ENCODE measurements at places on chromosomes 2 and 18.

GRCh38 chr2:2464643-2465042 lies 133.6 kb upstream of the MYT1L start:
- DNase-seq, result no peak

- no peak for DNase-seq
Observed at GRCh38 chr2:95314964-95315611, 17.9 kb downstream of the KCNIP3 start.

- no peak for DNase-seq
Observed at GRCh38 chr2:47598476-47598875, 184.5 kb upstream of the MSH6 start.

DNA sequence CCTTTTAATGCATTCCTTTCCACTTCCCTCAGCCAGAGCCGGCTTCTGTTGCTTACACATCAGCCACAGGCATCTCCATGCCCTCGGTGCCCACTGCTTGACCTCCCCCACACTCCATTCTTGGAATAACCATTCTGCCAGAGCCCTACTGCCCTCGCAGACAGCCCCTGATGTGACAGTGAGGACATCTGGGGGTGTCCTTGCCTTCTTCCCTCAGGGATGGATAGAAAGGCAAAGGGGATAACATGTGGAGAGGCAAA lies 6.4 kb upstream of the NPPC start:
- no peak for DNase-seq

DNA sequence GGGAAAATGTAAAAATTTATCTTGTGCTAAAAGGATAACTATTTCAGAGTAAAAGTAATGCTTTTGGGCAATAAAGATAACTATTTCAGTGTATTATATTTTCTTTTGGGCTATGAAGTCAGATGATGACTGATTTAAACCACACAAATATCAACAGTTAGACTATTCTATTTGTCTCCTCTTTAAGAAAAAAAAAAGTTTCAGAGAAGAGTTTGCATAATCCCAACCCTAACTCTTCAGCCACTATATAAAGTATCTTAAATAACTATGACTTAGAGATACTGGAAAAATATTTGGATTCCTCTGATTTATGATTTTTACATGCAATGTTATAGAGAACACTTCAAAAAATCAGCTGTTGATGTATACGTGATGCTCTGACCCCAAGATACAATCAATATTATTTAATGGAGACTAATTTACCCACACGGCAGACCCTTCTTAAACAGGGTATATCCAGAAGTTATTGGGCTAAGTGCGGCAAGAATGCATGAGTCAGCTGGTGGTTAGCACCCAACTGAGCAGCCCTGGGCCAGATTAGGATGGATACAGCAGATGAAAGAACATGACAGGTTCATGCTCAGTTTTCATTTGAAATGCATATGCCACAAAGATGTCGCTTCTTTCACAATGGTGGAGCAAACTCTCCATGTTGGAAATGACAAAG lies 279.0 kb downstream of the AFF3 start:
- no peak for DNase-seq

GRCh38 chr18:22632191-22632590 lies 214.5 kb upstream of the CTAGE1 start:
- DNase-seq, result no peak

- DNase-seq, result no peak
Observed at GRCh38 chr2:230137902-230138539, 69.3 kb upstream of the SLC16A14 start.

DNA sequence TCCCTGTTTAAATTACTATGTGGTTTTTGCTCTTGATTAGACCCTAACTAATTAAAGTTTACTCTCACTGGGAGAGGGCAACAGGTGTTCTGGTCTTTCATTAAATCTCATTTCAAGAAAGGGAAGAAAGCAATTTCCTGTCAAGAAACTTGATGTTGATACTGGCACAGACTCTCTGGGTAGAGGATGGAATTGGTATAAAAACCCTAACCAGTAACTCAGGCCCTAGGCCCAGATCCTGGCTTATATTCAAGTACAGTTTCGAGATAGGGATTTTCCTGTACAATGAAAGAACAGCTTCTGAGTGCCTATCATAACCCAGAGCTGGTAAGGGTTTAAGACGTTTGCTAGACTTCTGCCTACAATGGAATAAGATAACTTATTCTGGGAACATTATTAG lies 61.6 kb upstream of the ACYP2 start:
- DNase-seq, result no peak

GRCh38 chr2:206000776-206001175 lies 85.2 kb downstream of the INO80D start:
- DNase-seq, result no peak

DNA sequence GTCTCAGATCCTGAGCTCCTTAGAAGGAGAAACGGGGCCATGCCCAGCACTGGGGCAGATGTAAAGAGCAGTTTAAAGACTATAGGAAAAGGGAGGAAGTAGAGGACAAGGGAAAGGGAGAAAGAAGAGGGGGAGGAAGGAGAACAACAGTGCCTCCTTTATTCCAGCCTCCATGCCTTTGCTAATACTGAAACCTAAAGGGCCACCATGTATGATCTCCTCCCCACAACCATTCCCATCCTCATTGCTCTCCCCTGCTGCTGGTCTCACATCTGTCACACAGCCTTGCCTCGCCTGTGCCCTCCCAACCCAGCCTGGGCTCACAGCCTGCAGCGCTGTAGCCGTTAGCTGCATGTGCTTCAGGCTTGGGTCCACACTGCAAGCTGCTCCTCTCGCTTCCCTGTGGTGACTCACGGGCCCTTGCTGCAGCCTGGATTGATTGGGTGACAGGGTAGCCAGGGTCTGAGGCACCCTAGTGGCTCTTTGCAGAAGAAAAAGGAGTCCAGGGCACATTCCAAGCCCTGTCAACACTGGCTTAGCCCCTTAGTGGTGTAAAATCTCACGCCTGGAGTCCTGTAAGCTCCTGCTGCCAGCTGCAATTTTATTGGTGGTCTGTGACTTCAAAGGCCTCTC lies 281.9 kb downstream of the SRBD1 start:
- no peak for DNase-seq

DNA sequence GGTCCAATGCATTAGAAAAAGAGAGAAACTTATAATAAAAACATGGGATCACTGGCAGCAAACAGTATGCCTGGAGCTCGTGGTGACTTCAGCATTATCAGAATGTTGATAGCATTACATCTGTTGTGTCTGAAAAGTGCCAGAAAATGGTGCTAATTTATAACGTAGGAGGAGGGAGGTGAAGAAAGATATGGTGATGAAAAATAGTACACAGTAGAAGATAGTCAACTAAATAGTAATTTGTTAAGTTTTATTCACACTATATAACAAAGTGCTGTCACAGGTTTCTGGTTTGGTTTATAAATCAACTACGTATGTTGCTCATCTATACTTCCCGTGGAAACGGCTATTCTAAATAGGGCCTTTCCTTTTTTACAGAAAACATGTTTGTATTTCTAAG lies 117.4 kb downstream of the LRRTM1 start:
- DNase-seq, result no peak

GRCh38 chr2:12389344-12390045 lies 327.2 kb upstream of the TRIB2 start:
- DNase-seq, result no peak

DNA sequence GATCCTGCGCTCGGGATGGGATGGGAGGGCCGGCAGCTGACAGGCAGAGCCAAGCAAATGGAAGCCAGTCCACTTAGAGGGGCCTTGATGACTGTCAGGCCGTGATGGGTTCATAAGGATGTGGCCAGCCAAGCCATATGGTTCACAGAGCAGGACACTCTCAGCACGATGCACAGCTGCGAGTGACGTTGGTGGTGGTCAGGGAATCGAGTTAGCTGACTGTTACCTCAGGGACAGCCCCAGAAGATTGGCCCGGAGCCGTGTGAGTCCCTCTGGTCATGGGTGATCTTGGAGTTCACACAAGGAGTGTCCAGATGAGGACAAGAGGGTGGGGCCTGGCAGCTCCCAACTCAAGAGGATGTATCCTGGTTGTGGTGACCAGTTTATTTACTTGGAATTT lies 70.2 kb downstream of the TPGS2 start:
- DNase-seq, result no peak

DNA sequence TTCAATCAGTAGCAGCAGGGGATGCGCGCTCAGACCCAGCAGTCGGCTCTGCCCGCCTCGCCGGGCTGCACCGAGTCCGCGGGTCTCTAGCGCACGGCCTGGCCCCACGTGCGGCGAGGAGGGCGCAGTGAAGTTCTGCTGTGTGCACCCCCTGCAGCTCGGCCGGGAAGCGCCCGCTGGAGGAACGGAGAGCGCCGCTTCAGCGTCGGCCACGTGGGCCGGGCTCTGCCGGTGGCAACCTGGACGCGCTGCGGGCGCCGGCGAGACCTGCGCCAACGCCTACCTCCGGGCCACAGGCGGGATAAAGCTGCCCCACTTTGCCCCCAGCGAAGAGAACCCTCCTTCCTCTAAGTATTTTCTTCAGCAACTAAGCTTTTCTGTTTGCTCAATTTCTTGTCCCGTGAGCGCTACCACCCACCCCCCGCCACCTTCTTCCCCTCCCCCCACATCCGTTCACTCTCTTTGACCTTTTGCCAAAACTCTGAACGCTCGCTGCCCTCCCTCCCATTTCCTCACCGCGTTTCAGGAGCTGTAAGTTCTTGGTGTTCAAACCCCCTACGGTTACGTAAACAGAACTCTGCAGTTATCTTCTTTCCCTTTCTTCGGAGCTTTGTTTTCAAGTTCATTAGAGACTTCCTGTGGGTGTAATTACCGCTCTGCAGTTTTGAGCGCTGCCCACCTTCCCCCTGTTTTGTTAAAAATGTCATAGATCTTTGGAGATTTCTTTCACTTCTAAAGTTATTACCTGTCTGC lies 42.6 kb upstream of the EDAR start:
- peak; percentile 41 for DNase-seq

DNA sequence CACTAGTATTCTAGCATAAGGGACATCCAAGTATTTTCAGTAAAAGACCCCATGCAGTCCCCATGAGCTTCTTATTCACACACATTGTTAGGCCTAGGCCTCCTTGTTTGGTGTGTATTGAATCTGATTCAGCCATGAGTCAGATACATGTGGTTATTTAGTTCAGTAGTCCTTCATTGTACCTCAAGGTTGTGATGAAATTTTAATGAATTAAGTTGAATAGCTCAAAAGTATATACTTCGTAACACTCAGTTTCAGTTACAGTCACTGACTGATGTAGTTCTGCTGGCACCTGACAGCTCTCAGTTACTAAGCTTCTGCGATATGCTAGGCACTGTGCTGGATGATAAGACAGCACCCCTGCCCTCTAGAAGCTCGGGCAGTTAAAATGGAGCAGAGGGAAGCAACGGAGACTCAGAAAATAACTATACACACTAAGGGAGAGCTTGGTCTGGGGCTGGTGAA lies 86.4 kb downstream of the XRCC5 start:
- DNase-seq, result no peak

GRCh38 chr2:237569896-237570295 lies 3.5 kb downstream of the PRLH start:
- no peak for DNase-seq

DNA sequence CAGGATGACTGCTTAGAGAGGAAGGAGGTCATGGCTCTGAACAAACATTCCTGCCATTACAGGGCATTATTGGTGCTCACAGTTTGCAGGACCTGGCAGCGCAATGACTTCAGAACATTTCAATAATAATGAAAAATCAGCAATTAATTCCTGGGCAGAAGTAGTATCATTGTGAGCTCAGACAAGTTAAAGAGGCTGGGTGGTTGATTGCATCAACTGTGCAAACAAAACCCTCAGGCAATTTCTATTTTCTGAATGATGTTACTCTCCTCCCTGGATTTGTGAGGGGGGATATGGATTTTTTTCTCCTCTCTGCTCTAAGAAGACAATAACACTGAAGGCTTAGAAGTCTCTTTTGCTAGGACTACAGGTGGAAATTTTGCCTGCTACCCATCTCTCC lies 168.1 kb upstream of the TACR1 start:
- no peak for DNase-seq

GRCh38 chr18:75041586-75041985 lies 167.4 kb downstream of the PTGR3 start:
- no peak for DNase-seq

GRCh38 chr2:84338069-84338468 lies 121.0 kb downstream of the SUCLG1 start:
- no peak for DNase-seq

DNA sequence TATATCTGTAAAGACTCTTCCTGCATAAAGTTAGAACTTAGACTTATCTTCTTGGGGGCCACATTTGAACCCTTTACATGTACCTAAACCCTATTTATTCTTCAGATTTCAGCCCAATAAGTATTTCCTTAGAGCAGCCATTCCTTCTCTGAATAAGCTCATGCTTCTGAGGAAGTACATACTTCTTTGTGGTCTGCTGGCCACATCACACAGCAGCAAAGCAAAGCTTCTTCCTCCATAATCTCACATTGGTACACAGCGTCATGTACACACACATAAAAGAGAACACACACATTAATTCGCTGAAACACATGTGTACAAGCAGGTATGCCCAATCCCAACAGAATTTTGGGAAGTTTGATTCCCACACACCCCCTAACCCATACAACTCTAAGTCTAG lies 331.0 kb downstream of the CDH2 start:
- no peak for DNase-seq

GRCh38 chr18:48105317-48105716 lies 174.9 kb upstream of the SMAD2 start:
- no peak for DNase-seq

GRCh38 chr2:54936766-54937165 lies 113.5 kb downstream of the RTN4 start:
- no peak for DNase-seq

- no peak for DNase-seq
Observed at GRCh38 chr2:180677200-180677599, 303.2 kb upstream of the UBE2E3 start.

GRCh38 chr18:64260810-64261209 lies 111.9 kb upstream of the LINC00305 start:
- DNase-seq, result no peak

- DNase-seq, result no peak
Observed at GRCh38 chr2:234444893-234445292, 52.0 kb downstream of the ARL4C start.

DNA sequence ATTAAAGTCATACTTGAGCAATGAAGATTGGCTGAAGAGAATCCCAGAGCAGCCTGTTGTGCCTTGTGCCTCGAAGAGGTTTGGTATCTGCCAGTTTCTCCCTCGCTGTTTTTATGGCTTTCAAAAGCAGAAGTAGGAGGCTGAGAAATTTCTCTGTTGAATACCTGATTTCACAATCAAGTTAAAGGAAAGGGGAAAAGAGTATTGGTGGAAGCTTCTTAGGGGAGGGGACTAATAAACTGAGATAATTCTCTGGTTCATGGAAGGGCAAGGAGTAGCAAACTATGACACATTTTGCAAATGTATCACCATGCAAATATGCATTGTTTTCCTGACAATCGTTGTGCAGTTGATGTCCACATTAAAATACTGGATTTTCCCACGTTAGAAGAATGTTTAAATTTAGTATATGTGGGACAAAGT lies at the start of gene IL1B:
TSS of gene IL1B (minus strand) at position 85 of the 423 bp plus-strand sequence. CDS start 550 bp downstream, outside the sequence.
- no peak for DNase-seq

- no peak for DNase-seq
Observed at GRCh38 chr2:200089040-200089755, 133.8 kb downstream of the MAIP1 start.
